ENCODE measurements at places on chromosomes 4 and X.

DNA sequence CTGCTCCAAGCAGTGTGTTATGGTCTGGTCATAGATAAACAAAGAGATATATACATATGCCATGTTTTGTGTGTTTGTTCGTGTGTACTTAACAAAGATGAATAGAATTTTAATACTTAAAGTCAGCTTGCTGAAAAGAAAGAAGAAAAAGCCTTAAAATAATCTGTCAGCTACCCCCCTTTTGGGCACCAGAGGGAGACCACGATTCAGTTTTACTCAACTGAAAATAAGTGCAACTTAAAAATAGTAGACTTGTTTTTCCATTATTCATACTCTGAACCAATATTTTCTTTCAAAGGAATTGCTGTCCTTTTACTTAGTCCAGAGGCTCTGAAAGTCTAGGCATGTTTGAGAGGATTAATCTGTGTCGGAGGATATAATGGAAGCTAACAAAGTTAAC is 181.7 kb upstream of the AGTR2 start:
- DNase-seq: no peak

DNA sequence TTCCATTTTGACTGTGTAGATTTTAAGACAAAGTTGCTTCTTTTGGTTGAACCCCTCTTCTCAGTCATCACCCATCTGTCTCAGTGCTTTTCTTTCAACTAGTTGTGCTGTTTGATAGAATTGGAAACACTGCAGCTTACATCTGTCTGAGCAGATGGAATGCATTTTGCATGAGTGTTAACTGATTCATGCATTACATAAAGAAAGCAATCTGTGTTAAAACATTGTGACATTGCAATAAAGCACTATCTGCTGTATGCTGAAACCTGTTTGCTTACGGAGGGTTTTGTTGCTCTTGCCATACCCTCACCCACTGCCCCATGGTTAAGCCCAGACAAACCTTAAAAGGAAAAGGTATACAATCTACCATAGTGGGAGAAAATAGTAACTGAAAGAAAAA is 47.4 kb downstream of the NRK start:
- no peak for DNase-seq

DNA sequence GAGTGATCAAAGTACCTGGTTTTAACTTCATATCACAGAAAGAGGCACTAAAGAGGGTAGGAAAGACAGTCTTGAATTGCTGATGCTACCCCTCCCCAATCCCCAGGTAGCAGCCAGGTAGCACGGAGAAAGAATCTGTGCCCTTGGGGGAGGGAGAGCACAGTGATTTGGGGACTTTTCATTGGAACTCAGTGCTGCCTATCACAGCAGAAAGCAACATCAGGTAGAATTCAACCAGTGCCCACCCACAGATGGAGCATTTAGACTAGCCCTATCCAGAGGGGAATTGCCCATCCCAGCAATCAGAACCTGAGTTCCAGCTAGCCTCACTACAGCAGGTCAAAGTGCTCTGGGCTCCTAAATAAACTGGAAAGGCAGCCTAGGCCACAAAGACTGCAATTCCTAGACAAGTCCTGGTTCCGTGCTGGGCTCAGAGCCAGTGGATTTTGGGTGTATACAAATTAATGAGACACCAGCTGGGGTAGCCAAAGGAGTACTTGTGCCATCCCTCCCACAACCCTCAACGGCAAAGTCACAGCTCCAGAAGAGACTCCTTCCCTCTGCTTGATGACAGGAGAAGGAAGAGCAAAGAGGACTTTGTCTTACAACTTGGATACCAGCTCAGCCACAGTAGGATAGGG is 228.1 kb downstream of the THOC2 start:
- DNase-seq: no peak

- DNase-seq: no peak
These were observed 701.0 kb upstream of the PITX2 start for GRCh38 chr4:111323916-111324315.

All from stimulated activated CD4-positive, alpha-beta T cell treated with anti-CD3 and anti-CD28 coated beads, TNF-alpha, amount 100 ng/mL, for 24 hours (primary cell).